Activated naive CD8-positive, alpha-beta T cell treated with anti-CD3 and anti-CD28 coated beads for 36 hours (primary cell): ENCODE measurements at places on chromosomes 12 and 14. TPM values are rescaled to one million over a fixed set of nuclear protein-coding genes. Genes with fewer than 3 reads are reported as not detected.

Gene MMP19
- total RNA-seq = not detected

Gene DENR
- 86.4 TPM for total RNA-seq

Gene TOGARAM1
- total RNA-seq = 6.2 TPM

Gene HSP90B1
- 540 TPM for total RNA-seq

Gene ANGEL1
- total RNA-seq = 17.1 TPM

Gene PLEKHH1
- total RNA-seq = 2.4 TPM

Gene KSR2
- total RNA-seq = not detected

Gene CLEC4C
- not detected for total RNA-seq

Gene KRT85
- not detected for total RNA-seq

Gene EFS
- not detected for total RNA-seq

Gene PLEKHG7
- total RNA-seq = not detected

Gene LMNTD1
- total RNA-seq = not detected

Gene KNTC1
- 89.9 TPM for total RNA-seq

- DNase-seq = no peak
Observed at GRCh38 chr14:78170203-78170602, at the start of gene NRXN3. NRXN3 (plus strand) TSS chr14:78170373; CDS start chr14:78243094, 72,721 bp downstream.

GRCh38 chr14:69675245-69675583, 63.8 kb downstream of the SUSD6 start:
- DNase-seq = no peak

DNA sequence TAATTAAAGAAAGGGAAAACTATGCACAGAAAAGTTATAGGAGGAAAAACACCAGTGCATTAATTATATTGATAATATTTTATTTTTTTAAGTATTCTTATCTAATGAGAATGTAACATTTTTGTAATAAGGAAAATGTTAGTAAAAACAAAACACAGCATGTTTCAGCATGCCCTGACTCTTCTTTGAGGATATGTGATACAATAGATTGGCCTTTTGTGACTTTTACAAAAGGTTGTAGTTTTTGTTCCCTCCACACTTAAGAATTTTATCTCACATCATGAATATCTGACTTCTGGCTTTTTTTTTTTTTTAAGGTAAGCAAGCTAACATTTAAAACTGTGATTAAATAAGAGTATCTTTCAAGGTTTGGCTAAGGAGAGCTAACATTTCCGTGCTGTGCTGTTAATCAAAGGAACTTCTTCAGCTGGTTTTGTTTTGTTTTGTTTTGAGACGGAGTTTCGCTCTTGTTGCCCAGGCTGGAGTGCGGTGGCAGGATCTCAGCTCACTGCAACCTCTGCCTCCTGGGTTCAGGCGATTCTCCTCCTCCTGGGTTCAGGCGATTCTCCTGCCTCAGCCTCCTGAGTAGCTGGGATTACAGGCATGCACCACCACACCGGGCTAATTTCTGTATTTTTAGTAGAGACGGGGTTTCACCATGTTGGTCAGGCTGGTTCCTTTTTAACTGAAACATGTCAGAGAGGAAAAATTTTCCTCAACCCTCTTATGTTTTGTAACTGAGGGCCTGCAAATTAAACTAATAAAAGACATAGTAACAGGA, 30.8 kb upstream of the RESF1 start:
- DNase-seq = peak; percentile 25

DNA sequence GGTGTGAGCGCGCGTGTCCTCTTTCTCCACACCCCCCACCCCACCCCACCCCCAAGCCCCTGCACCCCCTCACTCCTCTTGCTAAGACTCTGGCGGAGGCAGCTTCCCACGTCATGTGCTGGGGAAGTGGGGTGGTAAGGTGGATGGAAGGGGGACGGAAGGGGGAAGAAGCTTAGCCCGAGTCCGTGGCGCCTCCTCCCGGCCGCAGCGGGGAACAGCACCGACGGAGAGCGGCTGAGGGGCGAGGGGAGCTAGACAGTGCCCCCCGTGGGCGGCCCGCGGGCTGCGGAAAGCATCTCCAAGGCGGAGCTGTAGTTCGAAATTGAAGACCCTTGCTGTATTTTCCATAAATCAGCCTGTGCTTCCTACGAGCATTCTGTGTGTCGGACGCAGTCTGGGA, 588 bp upstream of the GRIN2B start:
- DNase-seq = no peak

DNA sequence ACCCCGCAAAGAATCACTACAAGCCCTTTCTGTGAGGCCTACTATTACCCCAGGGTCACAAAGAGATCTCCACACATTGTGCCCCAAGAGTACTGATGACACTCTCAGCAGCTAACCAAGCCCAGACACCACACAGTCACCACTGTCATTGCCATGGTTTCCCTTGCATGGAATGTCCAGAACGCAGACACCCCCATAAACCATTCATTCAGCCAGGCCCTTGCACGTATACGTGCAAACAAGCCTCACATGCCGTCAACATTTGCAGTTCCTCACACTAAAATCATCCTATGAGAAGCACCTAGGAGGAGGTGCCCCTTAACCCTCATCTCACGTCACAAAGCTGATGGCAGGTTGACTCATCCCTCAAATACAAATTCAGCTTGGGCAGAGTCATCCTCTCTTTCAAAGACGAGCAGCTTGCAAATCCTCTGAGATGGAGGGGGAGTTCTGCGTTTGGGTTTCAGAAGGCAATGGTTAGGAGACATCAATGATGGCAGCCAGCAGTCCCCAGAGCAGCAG, 17.1 kb upstream of the KRT77 start:
- no peak for DNase-seq

GRCh38 chr14:22210906-22211305, 378.1 kb downstream of the DAD1 start:
- DNase-seq = no peak

DNA sequence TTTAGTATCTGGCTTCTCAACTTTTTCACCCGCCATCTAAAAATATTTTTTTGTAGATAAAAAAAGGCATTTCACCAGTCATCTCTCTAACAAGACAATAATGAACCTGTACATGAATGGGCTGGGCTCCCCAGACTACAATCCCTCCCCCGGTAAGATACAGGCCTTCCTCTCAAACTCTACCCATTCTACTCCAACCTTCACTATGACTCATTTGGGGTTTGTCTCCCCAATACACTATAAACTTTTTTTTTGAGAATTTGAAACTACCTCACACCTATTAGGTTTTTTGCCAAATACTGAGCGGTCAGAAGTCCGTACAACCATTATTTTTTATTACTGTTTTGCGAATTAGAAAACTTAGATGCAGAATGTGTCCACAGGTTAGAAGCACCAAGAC, 784 bp downstream of the RPL6 start:
- DNase-seq = no peak

GRCh38 chr12:83472772-83473171, 786.1 kb downstream of the TMTC2 start:
- no peak for DNase-seq

- peak; percentile 83 for DNase-seq
Observed at GRCh38 chr12:106303202-106303820, 778 bp downstream of the TCP11L2 start.

DNA sequence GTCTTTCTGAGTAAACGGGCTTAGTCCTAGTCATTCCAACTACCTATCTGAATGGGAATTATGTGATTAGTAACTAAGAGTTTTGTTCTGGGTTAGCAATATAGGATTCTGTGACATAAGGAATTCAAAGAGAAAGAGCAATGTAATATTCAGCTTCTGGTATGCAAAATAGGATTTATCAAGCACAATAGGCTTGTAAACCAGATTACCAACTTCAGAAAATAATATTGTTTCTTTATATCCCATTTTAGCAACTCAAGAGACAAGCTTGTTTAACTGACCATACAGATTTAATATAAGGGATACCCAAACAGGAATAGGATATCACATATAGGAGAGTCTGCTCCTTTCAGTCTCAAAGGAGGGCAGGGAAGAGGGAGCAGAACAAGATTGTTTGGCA, 240.9 kb downstream of the CEP128 start:
- DNase-seq = no peak

GRCh38 chr12:1553987-1554982, 40.1 kb downstream of the FBXL14 start:
- peak; percentile 73 for DNase-seq

DNA sequence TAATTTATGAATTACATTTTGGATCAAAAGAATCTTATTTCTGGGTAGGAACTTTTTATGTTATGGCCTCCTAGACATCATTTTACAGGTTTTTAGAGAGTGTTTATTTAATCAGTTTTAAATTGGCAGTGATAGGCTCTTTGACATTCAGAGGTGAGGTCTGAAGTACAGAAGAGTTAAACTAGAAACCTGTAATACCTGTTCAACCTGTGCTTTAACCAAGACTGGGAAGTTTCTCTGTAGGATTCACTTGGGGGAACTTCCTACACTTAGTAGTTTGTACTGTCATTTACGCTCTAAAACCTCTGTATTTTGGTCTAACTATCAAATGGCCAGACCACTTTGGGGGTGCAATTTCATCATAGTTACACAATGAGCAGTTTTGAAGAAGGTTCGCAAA, 35.9 kb downstream of the PLEKHA5 start:
- DNase-seq = no peak

DNA sequence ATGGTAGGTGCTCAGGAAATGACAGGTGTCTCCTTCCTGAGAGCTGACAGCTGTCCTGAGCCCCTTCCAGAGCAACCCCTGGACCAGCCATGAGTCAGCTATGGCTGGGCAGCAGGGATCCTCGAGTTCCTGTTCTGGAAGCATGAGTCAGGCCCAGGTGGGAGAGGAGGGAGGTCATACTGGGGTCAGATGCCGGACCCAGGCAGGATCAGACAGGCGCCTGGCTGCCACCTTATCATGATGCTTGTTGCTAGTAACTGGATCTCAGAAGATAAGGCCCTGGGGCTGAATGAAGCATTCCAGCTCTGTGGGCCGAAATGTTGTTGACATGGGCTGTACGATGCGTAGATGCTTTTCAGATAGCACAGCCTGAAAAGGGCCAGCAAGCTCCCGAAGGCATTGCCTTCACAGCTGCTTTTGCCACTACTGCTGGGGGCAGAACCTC, 17.4 kb upstream of the KRT7 start:
- DNase-seq = no peak

DNA sequence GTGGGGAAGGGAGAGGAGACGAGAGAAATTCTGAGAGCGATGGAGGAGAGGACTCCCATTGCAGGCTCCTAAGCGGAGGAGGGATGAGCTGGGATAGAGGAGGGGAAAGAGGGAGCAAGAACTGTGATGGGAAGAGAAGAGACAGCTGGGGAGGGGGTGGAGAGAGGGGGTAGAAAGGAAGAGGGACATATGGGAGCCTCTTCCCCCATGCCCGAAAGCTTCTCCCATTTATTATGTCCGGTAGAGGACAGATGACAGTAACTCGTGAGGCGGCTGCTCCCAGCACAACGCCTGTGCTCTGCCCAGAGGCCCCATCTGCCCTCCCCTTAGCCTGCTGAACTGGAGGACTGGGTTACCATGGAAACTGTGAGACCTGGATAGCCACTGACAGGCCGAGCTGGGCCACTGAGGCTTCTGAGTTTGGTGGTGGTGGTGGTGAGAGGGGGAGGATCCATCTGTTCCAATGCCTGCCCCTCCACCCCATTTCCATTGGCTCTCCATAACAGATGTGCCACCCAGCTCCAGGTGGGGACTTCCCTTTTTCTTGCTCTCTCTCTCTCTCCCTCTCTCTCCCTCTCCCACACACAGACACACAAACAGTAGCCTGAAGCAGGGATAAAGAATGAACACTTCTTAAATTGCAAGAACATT, 8.3 kb downstream of the CPNE6 start:
- DNase-seq = no peak

DNA sequence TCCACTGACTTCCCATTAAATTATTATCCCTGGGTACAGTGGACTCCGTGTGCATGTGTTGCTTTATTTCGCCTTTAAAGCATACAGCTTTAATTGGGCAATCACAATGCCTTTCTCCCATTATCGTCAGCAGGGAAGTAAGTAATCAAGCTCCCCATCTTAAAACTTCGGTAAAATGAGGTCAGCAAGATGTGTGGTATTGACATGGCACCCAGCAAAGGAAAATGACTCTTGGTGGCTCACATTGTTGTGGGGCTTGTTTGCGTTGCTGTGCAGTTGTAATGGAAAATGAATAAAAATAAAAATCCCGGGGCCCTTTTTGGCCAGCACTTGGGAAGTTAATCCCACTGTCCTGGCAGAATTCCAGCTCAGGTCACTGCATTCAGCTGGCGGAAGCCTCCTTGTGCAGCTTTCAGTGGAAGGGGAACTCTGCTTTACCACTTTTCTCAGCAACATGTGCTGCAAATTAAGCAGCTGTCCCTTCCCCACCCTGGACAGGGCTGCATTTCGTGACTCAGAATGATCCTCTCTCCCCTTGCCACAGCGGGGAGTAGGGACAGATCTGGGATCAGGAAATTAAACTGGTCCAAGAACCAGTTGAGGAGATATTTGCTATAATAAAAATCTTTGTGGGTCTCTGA, 13.9 kb upstream of the ATP2A2 start:
- no peak for DNase-seq

DNA sequence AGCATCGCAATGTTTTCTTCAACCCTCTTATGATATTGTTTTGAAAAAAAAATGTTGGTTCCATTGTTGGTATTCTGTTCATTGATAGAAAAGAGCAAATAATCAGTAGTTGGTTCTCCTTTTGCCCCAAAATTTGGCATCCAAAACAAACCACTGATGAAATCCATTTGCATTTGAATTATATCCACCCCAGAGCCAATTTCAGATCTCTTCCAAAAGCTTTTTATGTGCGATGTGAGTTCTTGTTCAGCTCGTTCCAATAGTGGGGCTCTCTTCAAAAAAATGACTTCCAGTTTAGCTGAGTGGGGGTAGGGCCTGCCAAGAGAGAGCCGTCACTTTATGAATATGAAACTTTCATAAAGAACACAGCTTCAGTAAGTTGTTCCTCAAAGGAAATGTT, 130.7 kb downstream of the DIO2 start:
- no peak for DNase-seq

GRCh38 chr12:2057041-2057794, 4.4 kb downstream of the CACNA1C start:
- DNase-seq = peak; percentile 62

DNA sequence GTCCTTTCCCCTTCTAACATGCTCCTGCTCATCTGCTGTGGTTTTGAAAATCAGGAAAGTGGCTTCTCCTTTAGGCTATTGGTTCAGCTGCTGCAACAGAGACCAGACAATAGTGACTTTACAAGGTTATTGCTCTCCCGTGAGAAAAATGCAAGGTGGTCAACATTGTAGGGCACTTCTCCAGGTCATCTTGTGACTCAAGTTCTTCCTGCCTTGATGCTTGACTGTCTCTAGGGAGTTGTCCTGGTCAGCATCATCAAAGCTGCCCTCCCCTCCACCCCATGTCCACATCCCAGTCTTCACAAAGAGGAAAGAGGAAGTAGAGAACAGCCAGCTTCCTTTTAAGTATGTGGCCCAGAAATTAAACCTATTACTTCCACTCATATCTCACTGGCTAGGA, 3.9 kb upstream of the TMEM63C start:
- DNase-seq = no peak

DNA sequence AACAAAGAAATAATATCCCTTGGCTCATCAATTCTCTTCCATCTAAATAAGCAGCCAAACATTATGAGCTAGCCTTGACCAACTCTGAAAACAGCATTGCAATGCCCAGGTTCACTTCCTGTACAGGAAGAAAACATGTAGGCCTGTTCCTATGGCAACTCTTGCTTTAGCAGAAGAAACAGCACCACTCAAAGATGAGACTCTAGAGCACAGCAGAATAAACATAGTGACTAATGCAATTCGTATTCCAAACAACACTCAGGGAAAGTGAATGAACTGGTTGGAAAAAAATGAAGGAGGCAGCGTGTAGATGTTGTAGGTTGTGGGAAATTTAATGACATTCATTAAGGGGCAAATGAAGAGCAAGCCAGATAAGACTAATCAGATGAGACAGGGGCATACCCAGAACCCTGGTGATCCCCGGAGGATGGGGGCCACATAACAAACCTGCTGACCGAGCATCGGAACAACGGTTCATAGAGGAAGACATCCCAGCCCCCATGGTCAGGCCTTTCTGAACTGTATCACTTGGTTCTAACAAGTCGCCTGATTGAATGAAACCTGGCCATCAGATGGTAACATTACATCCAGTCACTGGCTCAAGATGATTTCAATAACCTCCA, 9.0 kb downstream of the ARHGDIB start:
- no peak for DNase-seq
